Vagina (tissue), 2 donors: ENCODE measurements at places on chromosomes 12 and 14.

DNA sequence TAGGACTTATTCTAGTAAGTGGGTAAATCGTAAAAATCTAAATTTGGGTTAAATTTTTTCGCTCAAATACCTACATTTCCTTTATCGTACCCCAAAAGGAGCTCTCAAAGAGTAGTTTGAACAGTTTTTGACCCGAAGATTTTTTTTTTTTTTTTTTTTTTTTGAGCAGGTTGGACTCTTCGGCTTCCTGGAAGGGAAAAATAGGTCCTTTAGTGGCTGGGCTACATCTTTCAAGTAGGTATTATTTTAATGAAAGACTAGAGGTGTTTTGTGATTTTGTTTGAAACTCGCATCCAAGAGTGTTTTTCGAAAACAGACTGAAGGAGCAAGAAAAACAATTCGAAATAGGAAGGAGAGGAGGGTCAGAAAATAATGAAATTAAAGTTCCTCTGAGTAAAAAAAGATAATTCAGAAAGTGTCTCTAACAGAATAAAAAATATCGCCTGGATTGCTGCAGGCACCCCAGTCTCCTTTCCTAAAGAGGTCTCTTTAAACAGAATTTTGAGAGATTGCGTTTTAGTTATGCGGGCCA lies 6.0 kb downstream of the CDKN1B start:
- DNase-seq = no peak

GRCh38 chr14:88198446-88198845 lies 124.6 kb downstream of the KCNK10 start:
- no peak for DNase-seq

DNA sequence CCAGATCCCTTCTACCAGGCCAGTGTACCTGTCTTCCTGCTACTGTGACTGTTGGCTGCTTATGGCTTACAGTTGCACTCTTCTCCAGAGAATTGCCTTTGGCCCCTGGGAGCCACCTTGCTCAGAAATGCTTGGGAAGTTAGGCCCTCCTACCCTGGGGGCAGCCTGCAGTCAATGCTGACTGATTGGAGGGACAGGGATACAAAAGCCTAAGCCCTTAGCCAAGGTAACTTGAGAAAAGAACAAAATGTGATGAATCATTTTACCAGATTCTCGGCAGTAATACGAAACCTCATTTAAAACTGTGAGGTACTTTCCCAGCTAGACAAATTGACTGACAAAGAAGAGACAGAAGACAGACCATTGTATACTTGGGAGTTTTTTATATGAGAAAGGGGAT lies 47.3 kb downstream of the PTCSC3 start:
- DNase-seq = no peak

DNA sequence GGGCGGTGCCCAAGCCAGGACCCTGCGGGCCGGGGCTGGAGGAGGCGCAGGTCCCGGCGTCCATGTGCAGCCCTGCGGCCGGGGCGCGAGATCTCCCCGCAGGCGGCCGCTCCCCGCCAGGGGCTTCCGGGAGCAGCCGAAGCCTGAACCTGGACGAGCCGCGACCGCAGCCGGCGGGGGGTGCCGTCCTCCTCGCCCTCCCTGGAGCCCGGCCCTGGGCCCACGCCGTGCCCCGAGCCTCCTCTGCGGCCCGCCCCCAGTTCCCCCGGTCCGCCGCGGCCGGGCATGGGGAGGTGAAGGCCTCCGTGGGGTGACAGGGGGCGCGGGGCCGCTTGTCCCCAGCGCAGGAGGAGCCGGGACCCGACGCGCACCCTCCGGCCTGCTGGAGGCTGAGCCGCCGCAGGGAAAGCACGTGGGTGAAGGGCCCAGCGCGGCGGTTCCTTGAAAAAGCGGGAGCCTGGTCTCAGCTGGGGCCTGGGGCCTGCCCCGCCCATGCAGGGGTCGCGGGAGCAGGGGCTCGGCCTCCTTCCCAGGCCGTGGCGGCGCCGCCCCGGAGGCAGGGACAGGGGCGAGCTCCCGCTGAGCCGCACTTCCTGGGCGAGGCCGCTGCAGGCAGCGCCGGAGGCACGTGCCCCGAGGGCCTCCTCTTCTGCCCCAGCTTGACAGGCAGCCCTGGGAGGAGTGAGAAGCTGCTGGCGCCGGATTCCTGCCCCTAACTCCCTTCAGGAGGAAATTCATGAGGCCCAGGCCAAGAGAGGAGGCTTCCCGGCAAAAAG lies 55.6 kb upstream of the PPP2R5C start:
- DNase-seq = no peak

DNA sequence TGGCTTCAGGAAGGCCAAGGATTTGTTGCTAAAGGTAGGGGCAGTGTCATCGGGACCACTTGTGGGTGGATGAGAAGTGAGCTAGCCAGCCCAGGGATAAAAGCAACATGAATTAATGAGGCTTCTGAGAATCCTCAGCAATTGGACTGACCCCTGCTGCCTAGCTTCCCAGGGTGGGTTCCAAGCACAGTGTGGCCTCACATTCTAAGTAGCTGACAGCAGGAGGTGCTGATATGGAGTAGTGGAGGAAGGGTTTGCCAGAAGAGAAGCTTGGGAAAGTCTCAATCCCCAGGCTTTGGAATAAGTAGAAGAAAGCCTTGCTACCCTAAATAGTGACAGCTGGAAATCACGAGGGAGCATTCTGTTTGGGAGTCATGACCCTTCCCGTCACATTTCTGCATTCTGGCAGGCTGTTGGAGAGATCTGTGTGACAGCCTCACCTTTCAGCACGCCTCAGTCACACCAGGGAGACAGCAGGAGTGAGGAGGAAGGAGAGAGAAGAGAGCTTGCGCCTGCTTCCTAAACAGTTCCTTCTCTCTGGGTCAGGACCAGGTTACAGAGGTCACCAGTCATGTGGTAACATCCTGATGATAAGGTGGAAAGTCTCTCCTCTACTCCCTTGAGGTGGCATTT lies 31.2 kb downstream of the DACT1 start:
- no peak for DNase-seq

- DNase-seq = no peak
These were observed 247.6 kb upstream of the PWP1 start for GRCh38 chr12:107437954-107438353.

- DNase-seq = no peak
These were observed 232.2 kb downstream of the NUAK1 start for GRCh38 chr12:105906561-105906960.

- no peak for DNase-seq
These were observed 15.6 kb downstream of the JDP2 start for GRCh38 chr14:75443203-75443969.

- DNase-seq = no peak
These were observed 221.2 kb upstream of the FLRT2 start for GRCh38 chr14:85308531-85309300.

GRCh38 chr12:27971606-27972005 lies 927 bp downstream of the PTHLH start:
- no peak for DNase-seq

DNA sequence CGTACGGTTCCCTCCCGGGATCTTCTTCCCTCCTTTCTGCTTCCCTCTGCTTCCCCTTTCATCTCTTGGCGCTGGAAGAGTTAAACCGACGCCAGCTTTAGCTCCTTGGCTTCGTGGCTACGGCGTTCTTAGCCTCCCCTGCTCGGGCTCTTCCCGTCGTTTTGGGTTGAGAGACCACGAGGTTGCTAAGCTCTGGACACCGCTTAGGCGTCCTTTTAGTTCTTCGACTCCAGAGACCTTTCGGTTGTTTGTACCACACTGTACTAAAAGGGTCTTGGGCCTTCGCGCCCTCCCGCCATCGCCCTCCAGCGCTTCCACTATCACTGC lies 545 bp downstream of the CPSF2 start:
- no peak for DNase-seq
